ENCODE measurements at places on chromosomes 5 and 9.

GRCh38 chr9:92506184-92506857 lies 24.0 kb upstream of the ASPN start:
- DNase-seq, result no peak

GRCh38 chr9:129685220-129685932 lies 19.9 kb downstream of the PRRX2 start:
- DNase-seq, result no peak

DNA sequence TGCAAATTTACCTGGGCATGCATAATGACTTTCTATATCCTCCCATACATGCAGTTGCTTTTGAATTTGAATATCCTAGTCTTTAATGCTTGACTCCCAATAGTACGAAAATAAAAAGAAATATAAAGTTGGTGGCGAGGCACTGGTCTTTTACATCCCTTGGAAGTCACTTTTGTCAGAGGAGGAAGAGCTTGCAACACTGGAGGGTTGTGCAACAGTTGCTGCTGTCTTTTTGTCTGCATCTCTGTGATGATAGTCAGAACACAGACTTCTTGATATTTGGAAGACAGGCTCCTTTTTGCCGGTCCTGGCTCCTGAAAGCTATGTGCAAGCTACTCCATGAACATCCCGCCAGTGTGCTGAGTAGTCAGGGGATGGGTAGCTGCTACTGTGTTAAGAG lies 16.8 kb upstream of the SGCD start:
- DNase-seq, result no peak

DNA sequence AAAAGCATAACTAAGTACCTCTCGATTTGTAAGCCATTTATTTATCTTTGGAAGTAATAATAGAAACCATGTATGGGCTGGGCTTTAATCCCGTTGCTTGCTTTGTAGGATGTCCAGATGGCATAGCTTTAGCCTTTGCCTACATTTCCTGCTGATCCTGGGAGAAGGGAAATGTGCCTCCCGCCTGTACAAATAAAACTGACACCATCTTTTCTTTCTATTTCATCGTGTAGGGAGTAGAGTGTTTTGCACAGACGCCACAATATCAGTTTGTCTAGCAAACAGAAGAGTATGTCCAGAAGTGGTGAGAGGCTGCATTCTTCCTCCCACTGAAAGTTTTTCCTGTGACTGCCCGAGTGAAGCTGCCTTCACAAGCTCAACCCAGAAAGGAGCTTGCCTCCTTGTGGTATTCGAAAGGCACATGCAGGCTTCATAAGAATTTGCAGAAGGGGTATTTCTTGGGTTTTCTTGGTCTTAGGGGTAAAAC lies 24.7 kb upstream of the TJP2 start:
- DNase-seq, result no peak

DNA sequence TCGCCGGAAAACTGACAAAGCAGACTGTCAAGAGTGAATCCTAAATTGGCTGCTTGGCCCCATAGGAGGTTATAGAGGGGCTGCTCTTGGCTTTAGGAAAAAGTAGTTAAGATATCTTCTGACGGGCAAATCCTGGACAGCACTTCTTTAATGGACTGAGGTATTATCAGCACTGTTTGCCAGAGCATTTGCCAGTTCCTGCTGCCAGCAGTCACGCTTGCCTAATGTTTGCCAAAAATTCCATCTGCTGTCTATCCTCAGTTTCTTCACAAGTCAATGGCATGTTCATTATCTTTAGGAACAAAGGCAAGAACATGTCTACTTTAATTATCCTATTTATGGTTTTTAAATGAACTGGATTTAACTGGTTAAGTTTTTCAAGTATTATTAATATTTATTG lies 25.8 kb upstream of the SREK1 start:
- no peak for DNase-seq

DNA sequence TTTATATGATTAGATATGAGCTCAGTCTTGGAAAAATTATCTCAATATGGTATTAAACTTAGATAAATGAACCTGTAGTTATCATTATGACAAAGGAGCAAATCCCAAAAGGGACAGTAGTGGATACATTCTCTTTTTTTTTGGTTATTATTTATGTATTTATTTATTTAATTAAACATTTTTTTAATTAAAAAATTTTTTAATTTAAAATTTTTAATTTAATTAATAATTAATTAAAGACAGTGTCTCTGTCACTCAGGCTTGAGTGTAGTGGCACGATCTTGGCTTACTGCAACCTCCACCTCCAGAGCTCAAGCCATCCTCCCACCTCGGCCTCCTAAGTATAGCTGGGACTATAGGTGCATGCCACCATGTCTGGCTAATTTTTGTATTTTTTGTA lies 15.6 kb downstream of the ANKHD1 start:
- DNase-seq, result no peak

DNA sequence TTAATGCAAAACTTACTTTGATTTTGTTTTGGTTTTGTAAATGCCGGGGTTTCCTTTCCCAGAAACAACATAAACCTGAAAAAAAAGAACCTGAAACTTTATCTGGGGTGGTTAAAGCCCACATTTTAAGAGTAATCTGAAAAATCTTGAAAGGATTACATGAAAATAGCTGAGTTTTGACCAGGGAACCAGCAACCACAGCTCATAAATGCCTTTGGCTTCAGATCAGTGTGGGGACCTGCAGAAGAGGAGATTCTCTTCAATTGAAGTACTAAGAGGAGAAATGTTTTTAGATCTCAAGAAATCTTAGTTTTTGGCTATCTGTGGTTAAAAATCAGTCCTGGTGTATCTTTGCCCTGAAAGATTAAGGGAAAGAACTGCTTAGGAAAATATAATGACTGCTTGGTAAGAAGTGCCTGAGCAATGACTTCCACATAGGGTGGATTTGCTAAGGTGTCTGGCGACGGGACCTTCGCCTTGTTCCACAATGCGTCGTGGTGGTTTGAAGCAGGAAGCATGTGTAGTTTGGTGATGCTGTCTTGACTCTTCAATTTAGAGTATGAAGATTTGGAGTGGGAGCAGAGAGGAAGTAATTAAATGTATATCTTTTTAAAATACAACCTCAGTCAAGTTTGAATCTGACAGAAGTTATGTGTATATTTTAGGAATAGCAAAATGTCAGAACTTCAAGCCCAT lies 186.5 kb downstream of the MAN2A1 start:
- peak; percentile 7 for DNase-seq

DNA sequence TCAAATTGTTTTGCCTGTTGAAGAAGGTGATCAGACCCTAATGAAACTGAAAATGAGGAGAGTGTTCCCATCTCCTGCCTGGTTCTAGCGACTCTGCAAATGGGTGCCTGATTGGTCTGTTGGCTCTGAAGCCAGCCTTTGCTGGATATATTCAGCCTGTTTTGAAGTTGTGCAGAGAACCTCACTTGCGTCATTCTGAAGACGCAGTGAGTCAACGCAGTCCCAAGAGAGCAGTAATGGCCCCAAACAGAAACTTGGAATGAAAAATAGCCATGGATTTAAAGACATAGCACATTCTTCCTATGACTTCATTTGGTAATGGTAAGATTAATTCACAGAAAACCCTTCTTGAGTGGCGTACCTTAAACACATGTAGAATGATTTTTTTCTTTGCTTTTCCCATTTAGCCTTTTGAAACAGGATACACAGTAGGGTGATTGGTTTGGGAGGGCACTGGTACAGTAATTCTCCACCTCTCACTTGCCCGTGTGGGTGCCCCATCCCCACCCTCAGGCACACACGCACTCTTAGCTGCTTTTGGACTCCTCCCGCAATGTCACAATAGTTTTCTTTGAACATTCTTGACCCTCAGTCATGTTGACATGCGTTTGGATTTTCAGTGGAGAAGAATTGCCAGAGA lies 54.1 kb upstream of the ABL1 start:
- DNase-seq, result no peak

DNA sequence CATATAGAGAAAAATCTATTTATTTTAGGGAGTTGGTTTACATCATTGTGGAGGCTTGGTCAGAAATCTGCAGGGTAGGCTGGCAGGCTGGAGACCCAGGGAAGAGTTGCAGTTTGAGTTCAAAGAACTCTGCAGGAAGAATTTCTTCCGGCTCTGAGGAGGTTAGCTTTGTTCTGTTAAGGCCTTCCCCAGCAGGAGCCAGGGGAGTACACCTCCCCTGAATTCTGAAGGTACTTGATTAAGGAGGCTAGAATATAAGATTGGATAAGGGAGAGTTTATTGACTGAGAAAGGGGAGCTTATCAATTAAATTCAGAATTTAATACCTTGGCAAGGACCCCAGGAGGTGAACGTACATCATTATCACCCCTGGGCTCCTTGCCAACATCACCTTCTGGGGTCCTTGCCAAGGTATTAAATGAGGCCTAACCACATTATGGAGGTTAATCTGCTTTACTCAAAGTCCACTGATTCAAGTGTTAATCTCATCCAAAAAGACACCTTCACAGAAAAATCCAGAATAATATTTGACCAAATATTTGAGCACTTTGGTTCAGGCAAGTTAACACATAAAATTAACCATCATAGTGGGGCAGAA lies 351.7 kb downstream of the CWC27 start:
- DNase-seq, result no peak

DNA sequence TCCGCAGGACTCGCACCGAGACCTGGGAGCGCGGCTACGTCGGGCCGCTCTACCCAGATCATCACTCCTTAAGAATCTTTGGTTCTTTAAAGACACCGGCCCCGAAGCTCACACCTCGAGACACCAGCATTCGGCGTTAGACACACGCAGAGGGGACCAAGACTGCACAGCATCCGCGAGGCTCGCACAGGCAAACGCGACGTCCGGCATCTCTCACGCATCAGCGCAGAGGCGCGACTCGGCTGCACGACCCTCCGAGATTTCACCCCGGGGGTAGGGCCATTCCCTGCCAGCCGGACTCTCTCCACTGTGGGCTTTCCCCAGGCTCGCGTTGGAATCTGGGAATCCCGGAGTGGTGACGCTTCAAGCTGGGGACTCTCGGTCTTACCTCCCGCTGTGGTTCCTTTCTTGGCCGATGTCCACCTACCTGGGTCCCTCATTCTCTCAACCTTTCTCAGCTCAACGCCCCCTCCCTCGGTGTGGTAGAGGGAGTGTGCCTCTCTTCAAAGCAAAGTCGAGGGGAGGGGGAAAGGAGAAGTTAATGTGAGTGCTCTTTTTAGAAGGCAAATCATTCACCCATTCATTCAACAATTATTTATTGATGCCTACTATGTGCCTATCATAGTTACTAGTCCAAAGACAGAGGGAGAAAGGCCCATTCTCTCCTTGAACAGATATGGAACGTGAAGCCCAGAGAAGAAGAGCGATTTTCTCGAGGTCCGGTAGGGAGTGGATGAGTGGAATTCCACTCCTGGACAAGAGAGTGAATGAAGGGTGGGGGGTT lies 1.3 kb upstream of the HAND1 start:
- DNase-seq, result no peak

DNA sequence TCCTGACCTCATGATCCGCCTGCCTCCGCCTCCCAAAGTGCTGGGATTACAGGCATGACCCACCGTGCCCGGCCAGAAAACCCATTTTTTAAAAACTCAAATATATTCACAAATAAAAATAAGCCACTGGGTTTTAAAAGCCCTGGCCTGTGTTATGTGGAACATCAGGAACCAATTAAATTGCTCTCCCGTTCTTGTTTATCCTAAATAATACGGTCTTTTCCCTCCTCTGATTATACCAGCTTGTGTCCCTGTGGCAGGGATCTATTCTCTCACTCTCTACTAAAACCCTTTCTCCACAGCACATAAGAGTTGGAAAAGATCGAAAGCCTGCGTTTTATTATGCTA lies 30.1 kb upstream of the LPAR1 start:
- DNase-seq, result no peak

- DNase-seq, result no peak
These were observed 135.7 kb downstream of the ADAMTS2 start for GRCh38 chr5:179209359-179210150.

Data from stimulated activated naive CD4-positive, alpha-beta T cell (primary cell).